Smooth muscle cell of the coronary artery (primary cell): ENCODE measurements at places on chromosomes 16 and 17. TPM values are rescaled to one million over a fixed set of nuclear protein-coding genes. Genes with fewer than 3 reads are reported as not detected.

The COQ9 gene
- 43.0 and 52.5 TPM in 2 replicates for total RNA-seq

The HELZ gene
- total RNA-seq = 31.1 and 33.6 TPM in 2 replicates

The PRKCB gene
- 0.23 and 1.4 TPM in 2 replicates for total RNA-seq

The ST6GALNAC2 gene
- 0.23 and 4.0 TPM in 2 replicates for total RNA-seq

The GRAP gene
- 0.08 TPM in 1 of 2 replicates, not detected in the other for total RNA-seq

The CLDN9 gene
- total RNA-seq = not detected in 2 replicates

The NPIPA8 gene
- not detected in 2 replicates for total RNA-seq

The CCL1 gene
- total RNA-seq = not detected in 2 replicates

The CORO1A gene
- 0.47 and 1.9 TPM in 2 replicates for total RNA-seq

The NOS2 gene
- total RNA-seq = not detected in 2 replicates

The GNPTG gene
- 32.8 and 93.4 TPM in 2 replicates for total RNA-seq

The TBC1D3I gene
- total RNA-seq = 0.08 TPM in 1 of 2 replicates, not detected in the other

The CCL17 gene
- not detected in 2 replicates for total RNA-seq

The KLHL10 gene
- 0.08 and 0.12 TPM in 2 replicates for total RNA-seq

The MOSMO gene
- total RNA-seq = 7.5 and 8.0 TPM in 2 replicates

The TTLL6 gene
- not detected in 2 replicates for total RNA-seq

The ZG16 gene
- total RNA-seq = not detected in 2 replicates

The GPR179 gene
- total RNA-seq = not detected in 2 replicates

The TLCD1 gene
- 4.4 and 5.3 TPM in 2 replicates for total RNA-seq

The MAP2K4 gene
- 15.4 and 21.0 TPM in 2 replicates for total RNA-seq

The NFATC2IP gene
- total RNA-seq = 8.8 and 10.5 TPM in 2 replicates

The CCL4L2 gene
- total RNA-seq = not detected in 2 replicates

The ZNF263 gene
- total RNA-seq = 17.1 and 35.3 TPM in 2 replicates

The LLGL1 gene
- 33.6 and 36.9 TPM in 2 replicates for total RNA-seq

The C1QTNF8 gene
- total RNA-seq = not detected in 2 replicates

The PRSS36 gene
- total RNA-seq = 0.45 TPM in 1 of 2 replicates, not detected in the other

The ABCA9 gene
- total RNA-seq = 14.1 and 130 TPM in 2 replicates

The NQO1 gene
- total RNA-seq = 113 and 184 TPM in 2 replicates

The ASPHD1 gene
- total RNA-seq = 3.4 and 13.5 TPM in 2 replicates

The ABCC12 gene
- not detected in 2 replicates for total RNA-seq

The SCARF1 gene
- 0.23 and 0.94 TPM in 2 replicates for total RNA-seq

The PRSS27 gene
- 0.23 and 0.70 TPM in 2 replicates for total RNA-seq

The USP43 gene
- total RNA-seq = under 0.01 TPM in 1 of 2 replicates, not detected in the other

The ATP1B2 gene
- not detected in 2 replicates for total RNA-seq

The KRT33B gene
- total RNA-seq = not detected in 2 replicates

The PYY gene
- total RNA-seq = not detected in 2 replicates

The TSPAN10 gene
- total RNA-seq = 0.30 and 2.0 TPM in 2 replicates

The PRDM7 gene
- not detected in 2 replicates for total RNA-seq

The ACD gene
- total RNA-seq = 7.6 and 9.8 TPM in 2 replicates

The KRT28 gene
- total RNA-seq = not detected in 2 replicates

The CDH5 gene
- 3.3 and 23.2 TPM in 2 replicates for total RNA-seq

The SMIM22 gene
- not detected in 2 replicates for total RNA-seq

The NPIPA3 gene
- total RNA-seq = 0.70 and 1.2 TPM in 2 replicates

The CACNB1 gene
- 3.7 and 6.9 TPM in 2 replicates for total RNA-seq

The NECAB2 gene
- 0.12 and 0.53 TPM in 2 replicates for total RNA-seq
